ENCODE measurements at places on chromosomes 16 and 17. TPM values are rescaled to one million over a fixed set of nuclear protein-coding genes. Genes with fewer than 3 reads are reported as not detected.

Gene CTF1
- total RNA-seq: 2.1 TPM

DNA sequence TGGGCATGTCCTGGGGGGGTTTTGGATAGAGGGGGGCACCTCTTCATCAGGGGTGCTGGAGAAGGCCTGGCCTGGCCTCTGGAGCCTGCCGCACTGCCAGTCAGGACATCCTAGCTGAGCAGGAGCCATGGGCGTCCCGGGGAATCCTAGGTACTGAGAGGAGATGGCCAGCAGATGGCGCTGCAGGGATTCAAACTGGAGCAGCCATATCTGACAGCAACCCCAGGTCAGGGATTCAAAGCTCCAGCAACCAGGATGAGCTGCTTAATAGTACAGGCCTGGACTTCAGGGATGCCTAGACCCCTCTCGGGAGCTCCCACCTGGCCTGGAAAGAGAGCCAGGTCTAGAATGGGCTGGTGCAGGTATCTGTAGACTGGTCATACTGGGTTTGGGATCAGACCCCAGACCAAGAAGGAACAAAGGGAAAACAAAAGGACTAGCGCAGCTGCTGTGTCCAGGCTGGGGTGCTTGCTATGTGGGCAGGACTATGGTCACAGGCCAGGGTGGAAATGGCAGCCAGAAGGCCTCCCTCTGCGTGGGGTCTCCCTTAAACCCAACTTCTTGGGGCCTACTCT lies 306.9 kb upstream of the RBFOX1 start:
- peak; percentile 88 for DNase-seq

Gene TNRC6C
- total RNA-seq: 2.7 TPM

DNA sequence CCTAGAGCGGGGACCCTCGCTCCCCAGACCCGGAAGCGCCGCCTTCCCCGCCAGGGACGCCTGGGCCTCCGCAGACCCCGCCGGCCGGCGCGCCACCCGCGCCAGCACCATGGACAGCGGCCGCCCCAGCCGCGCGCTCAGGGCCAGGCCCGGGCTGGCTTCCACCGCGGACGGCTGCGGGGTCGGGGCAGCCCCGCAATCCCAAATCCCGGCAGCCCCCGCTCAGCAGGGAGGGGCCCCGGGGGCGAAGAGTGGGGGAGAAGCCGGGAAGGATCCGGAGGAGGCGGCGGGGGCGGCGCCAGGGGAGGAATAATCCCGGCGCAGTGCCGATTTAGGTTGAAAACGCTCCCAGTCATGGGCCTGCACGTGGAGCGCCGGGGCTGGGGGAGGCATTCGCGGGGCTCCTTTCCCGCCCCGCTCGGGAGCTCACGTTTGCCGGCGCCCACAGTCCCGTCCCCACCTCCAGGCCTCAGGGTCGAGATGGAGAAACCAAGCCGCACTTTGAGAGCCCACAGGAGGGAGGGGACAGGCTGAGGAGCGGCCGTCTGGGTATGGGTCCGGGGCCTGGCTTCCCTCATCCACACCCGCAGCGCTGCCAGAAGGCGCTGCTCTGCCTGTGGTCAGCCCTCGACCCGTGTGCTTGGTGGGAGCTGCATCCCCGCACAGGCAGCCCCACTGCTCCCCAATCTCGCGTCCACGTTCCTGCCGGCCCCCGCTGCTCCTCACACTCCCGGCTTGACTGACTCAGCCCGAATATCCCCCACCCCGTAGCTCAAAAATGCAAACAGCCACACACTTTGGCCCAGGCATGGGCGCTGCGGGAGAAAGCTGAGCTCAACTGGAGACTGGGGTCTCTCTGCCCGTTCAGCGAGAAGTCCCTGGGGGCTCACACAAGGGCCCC lies 4.7 kb downstream of the FBXL16 start:
- no peak for DNase-seq

Gene C17orf107
- not detected for total RNA-seq

Gene KLHL10
- total RNA-seq: not detected

DNA sequence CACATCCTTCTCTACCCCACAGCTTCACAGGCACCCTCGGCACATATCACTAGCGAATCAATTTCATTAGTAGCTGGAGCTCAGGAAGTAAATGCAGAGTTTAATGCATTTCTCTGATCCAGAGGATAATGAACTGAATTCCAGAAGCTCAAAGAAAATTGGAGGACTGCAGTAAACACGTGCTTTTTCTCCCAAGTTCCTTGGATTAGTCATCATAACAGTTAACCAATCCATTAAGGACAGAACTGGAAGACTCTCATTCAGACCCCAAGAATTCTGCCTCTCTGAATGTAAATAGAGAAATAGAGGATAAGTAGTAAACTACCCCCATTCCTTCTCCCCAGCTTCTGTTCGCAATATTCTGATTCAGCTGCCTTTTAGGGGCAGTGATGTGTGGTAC lies 40.7 kb downstream of the DUSP14 start:
- no peak for DNase-seq

Gene CD300C
- not detected for total RNA-seq

DNA sequence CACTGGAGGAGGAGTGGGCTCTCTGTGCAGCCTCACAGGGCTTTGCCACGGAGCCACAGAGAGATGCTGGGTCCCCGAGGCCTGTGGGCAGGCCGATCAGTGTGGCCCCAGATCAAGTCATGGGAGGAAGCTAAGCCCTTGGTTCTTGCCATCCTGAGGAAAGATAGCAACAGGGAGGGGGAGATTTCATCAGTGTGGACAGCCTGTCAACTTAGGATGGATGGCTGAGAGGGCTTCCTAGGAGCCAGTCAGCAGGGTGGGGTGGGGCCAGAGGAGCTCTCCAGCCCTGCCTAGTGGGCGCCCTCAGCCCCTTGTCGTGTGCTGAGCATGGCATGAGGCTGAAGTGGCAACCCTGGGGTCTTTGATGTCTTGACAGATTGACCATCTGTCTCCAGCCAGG lies 3.9 kb downstream of the NXPH3 start:
- DNase-seq: peak; percentile 26

GRCh38 chr16:7086822-7087616 lies 245.6 kb upstream of the RBFOX1 start:
- peak; percentile 90 for DNase-seq

DNA sequence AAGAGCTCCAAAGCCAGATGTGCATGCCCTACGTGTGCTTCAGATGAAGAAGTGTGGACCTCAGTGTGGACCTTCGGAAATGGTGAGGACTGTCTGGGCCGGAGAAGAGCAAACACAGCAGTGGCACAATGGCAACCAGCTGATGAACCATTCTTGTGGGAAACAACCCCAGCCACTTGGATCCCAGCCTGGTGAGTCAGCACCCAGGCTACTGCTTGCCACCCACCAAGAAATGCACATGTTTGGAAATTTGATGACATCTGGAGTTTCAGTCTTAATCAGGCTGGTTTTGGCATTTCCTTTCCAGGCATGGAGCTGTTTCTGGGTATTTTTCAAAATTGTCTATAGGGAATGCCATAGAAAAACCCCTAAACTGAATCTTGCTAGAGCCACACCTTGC lies 42.7 kb downstream of the DYNLRB2 start:
- no peak for DNase-seq

DNA sequence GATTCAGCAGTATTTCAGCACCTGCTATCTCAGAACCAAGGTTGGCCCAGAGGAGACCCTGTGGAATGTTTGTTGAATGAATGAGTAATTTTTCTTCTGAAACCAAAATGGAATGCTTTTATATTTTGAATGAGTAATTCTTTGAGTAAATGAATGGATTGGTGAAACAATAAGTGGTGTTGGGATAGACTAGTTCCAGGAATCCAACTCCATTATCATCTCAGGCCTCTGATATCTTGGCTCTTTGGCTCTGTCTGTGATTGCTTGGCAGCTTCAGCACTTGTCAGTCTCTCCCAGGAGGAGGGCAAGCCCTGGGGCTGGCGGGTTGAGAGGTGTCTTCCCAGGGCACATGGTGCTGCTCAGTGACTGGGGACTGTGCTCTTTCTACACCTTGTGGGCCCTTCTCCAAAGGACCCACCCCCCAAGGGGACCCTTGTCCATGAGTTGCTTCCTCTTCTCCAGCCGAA lies 284.4 kb upstream of the FOXF1 start:
- DNase-seq: no peak

DNA sequence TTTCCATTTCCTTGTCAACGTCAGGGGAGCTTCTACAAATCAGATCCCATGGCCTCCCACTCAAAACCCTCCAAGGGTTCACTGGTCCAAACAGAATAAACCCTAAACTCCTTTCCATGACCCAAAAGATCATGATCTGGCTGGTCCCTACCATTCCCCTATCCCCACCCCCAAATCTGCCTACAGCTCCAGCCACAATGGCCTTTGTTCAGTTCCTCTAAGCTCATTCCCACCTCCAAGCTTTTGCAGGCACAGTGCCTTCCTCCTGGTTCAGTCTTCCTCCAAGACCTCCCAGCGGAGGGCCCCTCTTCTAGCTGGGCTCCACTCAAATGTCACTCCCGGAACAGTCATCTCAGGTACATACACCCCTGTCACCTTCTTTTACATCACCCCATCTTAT lies 2.0 kb downstream of the GPRC5B start:
- DNase-seq: peak; percentile 63

GRCh38 chr17:43753493-43754129 lies 5.0 kb downstream of the SOST start:
- no peak for DNase-seq

Gene HS3ST4
- not detected for total RNA-seq

GRCh38 chr16:69182730-69183416 lies 4.1 kb upstream of the SNTB2 start:
- DNase-seq: no peak

Gene ENPP7
- total RNA-seq: not detected

Gene FBXW10
- total RNA-seq: not detected

Gene HOXB2
- total RNA-seq: 8.9 TPM

- DNase-seq: no peak
These were observed 82.4 kb upstream of the COX10 start for GRCh38 chr17:13986855-13987254.

Gene SLC13A2
- not detected for total RNA-seq

Gene TEKT1
- not detected for total RNA-seq

Gene SLC2A4
- 2.3 TPM for total RNA-seq

DNA sequence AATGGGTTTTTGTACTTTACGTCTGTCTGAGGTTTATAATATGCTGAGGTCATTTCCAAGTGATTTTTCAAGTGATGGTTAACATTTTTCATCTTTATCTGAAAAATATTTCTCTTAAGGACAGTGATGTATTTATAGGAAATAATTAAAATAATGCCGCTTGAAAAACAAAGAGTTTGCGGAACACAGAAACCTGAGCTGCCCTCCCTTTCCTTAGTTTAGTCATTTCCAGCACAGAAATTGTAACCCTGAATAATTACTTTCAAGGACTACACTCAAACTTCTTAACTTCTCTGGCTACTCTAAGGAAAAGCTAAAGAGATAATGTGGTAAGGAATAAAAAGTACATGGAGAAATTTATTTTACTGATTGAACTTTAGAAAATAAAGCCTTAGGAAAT lies 54.6 kb downstream of the MRTFB start:
- no peak for DNase-seq

Gene SEZ6L2
- 43.5 TPM for total RNA-seq

Gene FKBP10
- 207 TPM for total RNA-seq

DNA sequence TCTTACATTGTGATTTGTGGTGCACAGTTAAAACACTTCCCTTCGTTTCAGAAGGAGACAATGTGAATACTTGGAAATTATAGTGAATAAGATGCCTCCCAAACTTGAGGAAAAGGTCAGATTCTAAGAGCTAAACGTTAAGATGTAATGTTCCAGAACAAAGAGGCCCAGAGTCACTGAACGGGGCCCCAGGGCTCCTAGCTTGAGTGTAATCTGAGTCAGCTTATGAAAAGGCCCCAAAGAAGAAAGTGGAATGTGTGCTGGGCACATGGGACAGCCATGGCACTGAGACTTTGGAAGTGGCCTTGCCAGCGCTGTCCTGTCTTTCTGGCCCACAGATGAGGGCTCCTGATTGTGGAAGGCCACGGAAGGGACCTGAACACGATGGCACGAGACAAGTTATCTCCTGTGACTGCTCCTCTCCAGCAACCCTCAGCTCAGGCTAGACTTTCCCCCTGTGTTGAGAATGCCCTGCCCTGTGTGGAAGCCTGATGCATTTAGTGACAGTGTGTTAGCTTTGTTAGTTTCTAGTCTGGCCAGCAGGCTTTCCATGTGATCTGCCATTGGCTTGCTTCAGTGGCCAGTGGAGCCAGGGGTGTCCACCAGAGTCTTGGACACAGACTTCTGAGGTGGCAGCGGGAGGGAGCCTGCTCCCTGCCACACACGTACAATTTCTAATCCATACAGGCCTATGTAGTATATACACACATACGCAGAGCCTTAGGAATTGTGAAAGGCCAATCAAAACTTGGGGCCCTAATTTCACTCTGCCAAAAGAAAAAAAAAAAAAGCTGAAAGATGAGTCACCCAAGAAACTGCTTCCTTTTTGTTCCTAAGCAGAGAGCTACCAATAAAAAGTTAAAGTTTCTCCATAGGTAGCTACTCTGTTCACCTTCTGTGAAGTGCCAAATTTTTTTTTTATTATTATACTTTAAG lies 13.1 kb downstream of the SPATA33 start:
- DNase-seq: no peak

- DNase-seq: no peak
These were observed 1.8 kb downstream of the HOXB7 start for GRCh38 chr17:48609033-48609432.

- no peak for DNase-seq
These were observed 269.0 kb downstream of the ABCC12 start for GRCh38 chr16:47886631-47887415.

Gene NDUFAF8
- 156 TPM for total RNA-seq

Gene SLC12A3
- total RNA-seq: 0.25 TPM

All from G401 (cell line).